ENCODE measurements at places on chromosomes 12 and 14.

DNA sequence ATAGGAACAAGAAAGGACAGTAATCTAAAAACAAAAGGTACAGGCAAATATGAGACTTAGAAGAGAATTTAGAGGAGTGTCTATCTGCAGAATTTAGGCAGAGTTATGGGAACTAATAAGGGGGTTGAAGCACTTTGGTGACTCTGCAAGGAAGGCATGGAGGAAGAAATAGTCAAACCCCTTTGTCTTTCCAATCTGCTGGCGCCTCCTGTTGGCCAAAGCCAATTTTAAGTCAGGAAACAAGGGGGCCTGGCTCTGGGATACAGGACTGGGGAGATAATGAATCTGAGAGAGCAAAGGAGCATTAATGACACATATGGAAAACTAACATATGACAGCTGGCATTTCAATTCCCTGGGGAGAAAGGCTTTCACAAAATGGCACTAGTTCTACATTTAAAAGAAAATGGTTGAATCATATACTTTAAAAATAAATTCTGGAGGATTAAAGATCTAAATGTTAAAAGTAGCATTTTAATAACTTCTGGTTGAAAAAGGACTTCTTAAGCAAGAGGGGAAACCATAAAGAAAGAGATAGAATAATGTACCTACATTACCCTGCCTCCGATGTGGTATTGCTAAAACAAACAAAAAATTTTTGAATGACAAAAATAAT lies 48.5 kb upstream of the CSRP2 start:
- DNase-seq, result peak; percentile 59

DNA sequence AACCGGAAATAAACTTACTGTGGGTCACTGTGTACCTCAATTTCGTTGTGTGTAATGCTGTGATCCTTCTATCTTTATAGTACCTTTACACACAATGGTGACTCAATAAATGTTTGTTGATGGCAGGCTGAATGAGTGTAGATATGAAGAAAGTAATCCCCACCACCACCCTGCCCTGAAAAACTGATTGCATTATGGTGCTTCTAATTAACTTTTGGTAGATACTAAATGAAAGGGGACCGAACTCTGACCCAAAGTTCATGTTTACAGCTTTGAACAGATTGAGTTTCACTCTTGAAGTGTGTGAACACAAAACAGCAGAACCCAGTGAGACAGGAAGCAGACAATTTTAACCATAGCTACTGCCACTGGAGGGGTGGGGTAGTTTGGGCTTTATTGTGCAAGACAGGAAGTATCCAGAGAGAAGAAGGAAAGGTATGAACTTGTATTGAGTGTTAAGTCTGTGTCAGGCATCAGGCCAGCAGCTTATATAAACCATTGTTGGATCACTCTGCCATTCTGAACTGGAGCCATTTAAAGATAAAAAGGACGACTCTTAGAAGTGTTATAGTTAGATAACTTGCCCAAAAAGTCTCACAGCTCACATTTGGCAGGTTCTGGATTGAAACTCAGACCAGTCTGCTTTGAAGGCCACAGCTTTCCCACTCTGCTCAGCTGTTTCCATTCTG lies 197.0 kb upstream of the AMIGO2 start:
- DNase-seq, result peak; percentile 87

- peak; percentile 46 for DNase-seq
These were observed 72.3 kb downstream of the LRIG3 start for GRCh38 chr12:58847901-58848600.

GRCh38 chr14:99287269-99287942 lies 15.4 kb upstream of the BCL11B start:
- DNase-seq, result no peak

DNA sequence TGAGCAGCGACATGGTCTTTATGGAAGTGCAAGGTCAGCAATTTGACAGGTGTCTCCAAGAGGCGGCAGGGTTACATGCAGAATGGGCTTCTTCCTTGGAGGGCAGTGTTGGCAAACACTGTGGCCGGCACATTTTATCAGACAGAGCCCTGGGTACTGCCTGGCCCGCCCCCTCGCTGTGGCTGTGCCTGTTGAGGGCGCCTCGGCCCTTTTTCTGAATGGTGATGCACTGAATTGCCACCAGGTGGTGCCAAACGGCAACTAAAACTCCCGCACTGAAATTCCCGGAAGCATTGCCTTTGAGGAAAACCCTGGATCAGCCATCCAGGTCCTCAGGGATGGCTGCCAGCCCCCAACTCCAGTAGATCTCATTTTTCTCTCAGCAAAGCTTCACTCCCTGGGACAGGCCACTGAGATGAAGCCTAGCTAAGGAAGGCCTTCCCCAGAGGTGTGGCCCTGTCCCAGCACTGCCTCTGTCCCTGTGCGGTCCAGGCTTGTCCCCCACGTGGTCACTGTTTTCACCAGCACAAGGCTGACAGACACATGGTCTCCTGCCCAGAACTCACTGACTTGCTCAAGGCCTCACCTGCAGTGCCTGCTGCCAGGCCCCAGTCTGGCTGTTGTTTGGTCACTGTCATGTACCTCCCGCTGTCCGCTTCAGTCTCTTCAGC lies 73.6 kb downstream of the TESC start:
- peak; percentile 65 for DNase-seq

GRCh38 chr12:104582739-104583138 lies 126.0 kb downstream of the CHST11 start:
- no peak for DNase-seq

DNA sequence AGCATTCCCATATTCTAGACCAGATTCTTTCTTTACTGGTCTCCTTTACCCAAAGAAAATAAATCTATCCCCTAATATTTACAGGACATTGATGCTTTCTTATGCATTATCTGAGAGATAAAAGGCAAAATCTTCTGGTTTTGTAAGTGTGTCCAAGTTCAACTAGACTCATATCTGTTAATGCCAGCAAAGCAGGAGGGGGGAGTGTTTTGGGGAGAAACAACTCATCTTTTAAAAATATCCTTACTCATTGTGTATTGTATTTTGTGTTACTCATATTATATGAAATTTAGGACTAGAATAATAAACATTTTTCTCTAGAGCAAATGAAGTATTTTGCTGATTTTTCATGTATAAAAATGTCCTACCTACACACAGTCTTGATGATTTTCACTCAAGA lies 54.8 kb downstream of the SAMD4A start:
- DNase-seq, result no peak
